ENCODE measurements at places on chromosomes 11 and 22.

- no peak overlapping the region for H3K4me3 ChIP-seq
- peaks cover 7% of the 10 kb centered on the region for H3K4me1 ChIP-seq
- H3K27ac ChIP-seq = no peak overlapping the region
- DNase-seq = no peak
- peaks cover 15% of the 10 kb centered on the region for H3K36me3 ChIP-seq
- no peaks in the 10 kb centered on the region for H3K27me3 ChIP-seq
Observed at GRCh38 chr11:34151166-34151565, 45.7 kb downstream of the NAT10 start.

DNA sequence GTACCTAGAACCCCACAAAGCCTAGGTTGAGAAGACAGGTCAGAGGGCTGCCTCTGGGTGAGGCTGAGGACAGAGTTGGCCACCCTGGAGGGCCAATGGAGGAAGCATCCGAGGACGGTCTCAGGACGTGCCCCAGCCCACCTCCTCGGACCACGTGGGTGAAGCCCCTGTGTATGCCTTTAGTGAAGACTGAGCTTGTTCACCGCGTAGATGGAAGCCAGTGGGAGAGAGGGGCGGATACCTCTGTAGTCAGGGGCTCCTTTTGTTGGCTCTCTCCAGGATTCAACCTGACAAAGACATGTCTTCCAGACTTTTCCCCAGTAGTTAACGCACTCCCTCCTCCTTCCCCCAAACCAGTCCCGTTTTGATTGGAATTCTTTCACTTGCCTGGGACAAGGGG lies 110.7 kb downstream of the ZBTB16 start:
- no peak for DNase-seq
- no peak overlapping the region for H3K27ac ChIP-seq
- no peaks in the 10 kb centered on the region for H3K36me3 ChIP-seq
- H3K4me1 ChIP-seq = peaks cover 85% of the 10 kb centered on the region
- H3K27me3 ChIP-seq = no peaks in the 10 kb centered on the region

GRCh38 chr22:31754813-31755212 lies 994 bp downstream of the DEPDC5 start:
- peak overlapping the region; percentile 86 for H3K4me3 ChIP-seq
- H3K27me3 ChIP-seq = no peaks in the 10 kb centered on the region
- DNase-seq = no peak
- H3K4me1 ChIP-seq = peaks cover 28% of the 10 kb centered on the region
- H3K36me3 ChIP-seq = no peaks in the 10 kb centered on the region

DNA sequence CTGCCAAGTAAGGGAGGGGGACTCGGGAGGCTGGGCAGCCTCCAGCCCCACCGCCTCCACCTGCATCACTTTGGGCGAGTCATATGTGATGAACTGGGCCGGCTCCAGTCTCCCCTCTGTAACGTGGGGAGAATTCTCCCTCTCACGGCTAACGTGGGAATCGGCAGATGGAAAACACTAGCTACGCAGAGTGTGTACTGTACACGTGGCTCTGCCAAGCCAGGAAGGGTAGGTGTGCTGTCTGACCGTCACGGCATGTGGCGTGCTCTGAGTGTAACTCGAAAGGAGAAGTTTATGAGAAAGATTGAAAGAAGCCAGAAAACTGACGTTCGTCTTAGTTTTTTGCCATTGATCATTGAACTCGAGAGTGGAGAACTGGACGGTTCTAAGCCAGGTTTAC lies 13.7 kb downstream of the TRMU start:
- H3K36me3 ChIP-seq = peaks cover 7% of the 10 kb centered on the region
- DNase-seq = no peak
- H3K27ac ChIP-seq = no peak overlapping the region
- no peak overlapping the region for H3K4me3 ChIP-seq
- no peaks in the 10 kb centered on the region for H3K27me3 ChIP-seq

- no peak overlapping the region for H3K27ac ChIP-seq
- H3K4me1 ChIP-seq = no peaks in the 10 kb centered on the region
- no peaks in the 10 kb centered on the region for H3K27me3 ChIP-seq
- no peak for DNase-seq
Observed at GRCh38 chr11:25566298-25567200, 765.4 kb upstream of the ANO3 start.

GRCh38 chr11:69931060-69931910 lies 112.1 kb upstream of the FGF3 start:
- peak; percentile 54 for DNase-seq
- H3K27me3 ChIP-seq = peaks cover 8% of the 10 kb centered on the region
- H3K4me1 ChIP-seq = no peaks in the 10 kb centered on the region
- no peak overlapping the region for H3K27ac ChIP-seq
- no peaks in the 10 kb centered on the region for H3K36me3 ChIP-seq
